ENCODE measurements at places on chromosomes 16 and 17. TPM values are rescaled to one million over a fixed set of nuclear protein-coding genes. Genes with fewer than 3 reads are reported as not detected.

Gene SKAP1
- total RNA-seq: 99.3 TPM

Gene TEKT5
- total RNA-seq: not detected

- H3K27ac ChIP-seq: no peak overlapping the region
- no peak overlapping the region for H3K4me3 ChIP-seq
- DNase-seq: no peak
- no peaks in the 10 kb centered on the region for H3K36me3 ChIP-seq
- H3K27me3 ChIP-seq: no peaks in the 10 kb centered on the region
Observed at GRCh38 chr17:73600103-73600871, 44.0 kb downstream of the SDK2 start.

Gene PIK3R6
- total RNA-seq: 4.2 TPM

Gene EXOC3L1
- total RNA-seq: not detected

Gene ZNF385C
- total RNA-seq: not detected

DNA sequence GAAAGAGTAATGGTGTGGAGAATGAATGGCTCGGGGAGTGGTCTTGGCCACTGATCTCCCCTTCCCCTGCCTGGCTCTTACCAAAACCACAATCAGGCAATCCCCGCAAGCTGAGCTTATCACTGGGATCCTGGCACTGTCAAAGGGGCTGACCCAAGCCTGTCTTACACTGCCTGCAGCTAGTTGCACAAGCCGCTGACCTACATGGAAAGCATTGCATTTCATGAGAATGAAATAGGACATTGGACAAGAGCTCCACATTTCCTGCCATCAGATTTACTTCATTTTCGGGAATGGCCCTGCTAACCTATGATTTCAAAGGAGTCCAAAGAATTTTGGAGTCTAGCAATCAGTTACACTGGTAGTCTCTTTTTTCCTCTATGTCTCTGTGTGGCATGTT is 146.4 kb downstream of the PCTP start:
- no peaks in the 10 kb centered on the region for H3K36me3 ChIP-seq
- no peak for DNase-seq
- H3K4me1 ChIP-seq: no peaks in the 10 kb centered on the region
- H3K27me3 ChIP-seq: no peaks in the 10 kb centered on the region

DNA sequence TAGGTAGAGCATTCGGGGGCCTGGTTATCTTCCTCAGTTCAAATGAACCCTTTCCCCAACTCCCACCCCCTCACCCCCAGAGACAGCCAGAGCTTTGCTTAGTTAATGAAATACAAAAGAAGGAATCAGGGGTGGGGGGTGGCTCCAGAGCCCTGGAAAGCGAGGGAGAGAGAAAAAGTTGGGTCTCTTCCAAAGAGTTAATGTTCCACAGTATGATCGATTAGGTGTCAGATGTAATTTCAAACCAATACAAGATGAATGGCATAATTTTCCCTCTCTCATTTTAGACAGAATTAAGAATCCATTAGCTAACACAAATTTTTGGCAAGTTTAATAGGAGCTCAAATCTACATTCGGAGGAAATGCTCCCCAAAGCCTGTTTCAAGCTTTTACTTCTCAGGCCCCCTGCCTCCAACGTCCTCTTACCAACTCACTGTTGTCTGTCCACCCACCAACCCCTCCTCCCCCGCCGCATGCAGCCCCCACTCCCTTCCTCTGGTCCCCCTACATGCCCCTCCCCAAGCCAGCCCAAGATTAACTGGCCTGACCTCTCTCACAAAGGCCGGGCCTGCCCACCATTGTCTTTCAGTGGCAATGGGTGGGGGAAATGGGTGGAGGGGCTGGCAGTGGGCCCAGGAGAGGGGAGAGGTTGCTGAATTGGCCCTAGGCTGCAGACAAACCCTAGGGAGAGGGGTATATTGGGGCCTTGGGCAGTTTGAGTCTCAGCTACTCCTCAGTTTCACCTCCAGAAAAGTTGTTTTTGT is 28.2 kb downstream of the NEUROD2 start:
- DNase-seq: no peak
- no peaks in the 10 kb centered on the region for H3K4me1 ChIP-seq
- H3K36me3 ChIP-seq: no peaks in the 10 kb centered on the region
- no peaks in the 10 kb centered on the region for H3K27me3 ChIP-seq

DNA sequence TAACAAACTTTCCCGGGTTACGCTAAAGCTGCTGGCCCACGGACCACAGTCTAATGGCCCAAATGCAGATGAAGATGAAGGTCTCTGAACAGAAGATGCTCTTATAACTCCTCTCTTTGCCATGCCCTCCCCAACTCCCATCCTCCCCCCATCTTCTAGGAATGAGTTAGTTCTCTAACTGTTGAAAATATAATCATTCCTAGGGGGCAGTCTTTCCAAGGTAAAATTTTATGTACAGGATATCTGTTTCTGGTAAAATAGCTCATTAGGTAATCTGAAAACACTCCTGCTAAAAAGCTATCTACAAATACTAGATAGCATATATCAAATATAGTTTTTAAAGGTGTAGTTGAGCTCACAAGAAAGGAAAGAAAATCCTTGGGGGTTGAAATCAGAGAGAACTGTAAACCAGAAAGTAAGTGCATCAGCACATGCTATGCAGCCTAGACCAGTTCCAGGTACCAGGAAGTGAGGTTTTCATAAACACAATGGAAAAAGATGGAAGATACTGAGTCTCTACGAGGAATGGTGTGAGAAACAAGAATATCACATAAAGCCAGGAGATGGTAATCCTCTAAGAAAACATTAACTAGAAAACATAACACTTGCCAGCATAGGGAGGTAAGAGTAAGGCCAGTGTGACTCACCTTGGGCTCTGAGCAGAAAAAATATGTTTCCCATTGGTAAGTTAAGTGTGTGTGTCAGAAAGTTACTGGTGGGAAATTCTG is 38.1 kb downstream of the CMC2 start:
- H3K36me3 ChIP-seq: no peaks in the 10 kb centered on the region
- no peak overlapping the region for H3K4me3 ChIP-seq
- H3K27me3 ChIP-seq: no peaks in the 10 kb centered on the region

DNA sequence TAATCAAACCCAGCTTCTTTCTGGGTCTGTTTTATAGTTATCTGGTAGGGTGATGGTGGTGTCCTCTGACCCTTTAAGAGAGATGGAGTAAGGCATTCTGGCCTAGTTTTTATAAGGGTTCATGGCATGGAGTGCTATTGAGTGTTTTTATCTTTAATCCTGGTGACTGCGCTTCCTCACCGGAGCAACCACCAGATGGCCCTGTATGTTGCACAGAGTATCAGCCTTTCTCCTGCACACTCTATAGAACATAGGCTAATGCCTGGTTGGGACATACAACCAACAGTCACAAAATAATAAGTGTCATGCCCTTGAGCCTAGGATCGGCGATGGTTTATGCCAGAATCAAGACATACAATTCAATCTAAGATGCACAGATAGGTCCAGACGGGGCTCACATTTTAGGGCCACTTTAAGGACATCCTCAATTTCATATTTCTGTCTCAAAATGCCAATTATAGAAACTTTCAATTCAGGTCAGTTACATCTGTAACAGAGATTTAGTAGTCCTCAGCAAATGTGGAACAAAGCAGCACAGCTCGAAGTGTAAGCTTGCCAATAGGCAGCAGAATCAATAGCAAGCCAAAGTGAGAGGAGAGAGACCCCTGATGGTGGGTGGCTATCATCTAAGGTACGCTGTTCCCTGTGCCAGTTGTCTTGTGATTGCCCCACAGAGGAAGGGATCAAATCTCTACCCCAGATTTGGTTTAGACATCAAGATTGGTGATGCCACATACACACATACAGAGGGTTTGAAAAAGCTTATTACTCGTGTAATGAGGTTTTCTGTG is 37.2 kb upstream of the HOXB9 start:
- no peak for DNase-seq
- H3K27me3 ChIP-seq: no peaks in the 10 kb centered on the region
- no peaks in the 10 kb centered on the region for H3K36me3 ChIP-seq
- no peak overlapping the region for H3K27ac ChIP-seq
- no peaks in the 10 kb centered on the region for H3K4me1 ChIP-seq

GRCh38 chr16:73049091-73049490 is 1.2 kb upstream of the ZFHX3 start:
- no peaks in the 10 kb centered on the region for H3K4me1 ChIP-seq
- no peak for DNase-seq
- H3K36me3 ChIP-seq: no peaks in the 10 kb centered on the region

GRCh38 chr17:41547921-41548843 is 20.1 kb upstream of the KRT19 start:
- no peak overlapping the region for H3K27ac ChIP-seq
- H3K4me3 ChIP-seq: peak overlapping the region; percentile 43
- no peaks in the 10 kb centered on the region for H3K36me3 ChIP-seq
- no peaks in the 10 kb centered on the region for H3K27me3 ChIP-seq
- peaks cover 10% of the 10 kb centered on the region for H3K4me1 ChIP-seq

GRCh38 chr16:75471723-75472633 is 7.5 kb upstream of the TMEM170A start:
- no peak for DNase-seq
- no peak overlapping the region for H3K4me3 ChIP-seq
- no peaks in the 10 kb centered on the region for H3K36me3 ChIP-seq
- H3K27ac ChIP-seq: no peak overlapping the region
- no peaks in the 10 kb centered on the region for H3K27me3 ChIP-seq

GRCh38 chr17:41678411-41678906 is 10.2 kb upstream of the EIF1 start:
- peaks cover 14% of the 10 kb centered on the region for H3K4me1 ChIP-seq
- H3K27ac ChIP-seq: peak overlapping the region; percentile 76
- peak overlapping the region; percentile 56 for H3K4me3 ChIP-seq
- no peak for DNase-seq
- H3K36me3 ChIP-seq: no peaks in the 10 kb centered on the region

Gene HS3ST2
- 0.32 TPM for total RNA-seq

Gene RBFOX1
- total RNA-seq: not detected

GRCh38 chr16:67979955-67980678 is at the start of gene DPEP3:
TSS of gene DPEP3 (minus strand) at chr16:67980499. CDS start at chr16:67980380, 119 bp downstream.
- DNase-seq: no peak
- no peak within 1 kb of the TSS for H3K27ac ChIP-seq
- H3K4me3 ChIP-seq: no peak within 1 kb of the TSS
- H3K27me3 ChIP-seq: no peaks in the 10 kb centered on the region
- H3K4me1 ChIP-seq: peaks cover 23% of the 10 kb centered on the region

- H3K4me1 ChIP-seq: no peaks in the 10 kb centered on the region
- H3K4me3 ChIP-seq: no peak overlapping the region
- no peaks in the 10 kb centered on the region for H3K36me3 ChIP-seq
Observed at GRCh38 chr17:79892457-79893241, 53.4 kb upstream of the CBX4 start.

GRCh38 chr16:53968896-53969295 is 264.9 kb downstream of the FTO start:
- no peak for DNase-seq
- H3K4me3 ChIP-seq: no peak overlapping the region
- H3K27me3 ChIP-seq: no peaks in the 10 kb centered on the region
- H3K36me3 ChIP-seq: no peaks in the 10 kb centered on the region

GRCh38 chr16:85689950-85690320 is 1.2 kb upstream of the GINS2 start:
- H3K4me1 ChIP-seq: peaks cover 5% of the 10 kb centered on the region
- no peak overlapping the region for H3K27ac ChIP-seq
- DNase-seq: no peak

Gene SLC52A1
- total RNA-seq: 0.37 TPM

DNA sequence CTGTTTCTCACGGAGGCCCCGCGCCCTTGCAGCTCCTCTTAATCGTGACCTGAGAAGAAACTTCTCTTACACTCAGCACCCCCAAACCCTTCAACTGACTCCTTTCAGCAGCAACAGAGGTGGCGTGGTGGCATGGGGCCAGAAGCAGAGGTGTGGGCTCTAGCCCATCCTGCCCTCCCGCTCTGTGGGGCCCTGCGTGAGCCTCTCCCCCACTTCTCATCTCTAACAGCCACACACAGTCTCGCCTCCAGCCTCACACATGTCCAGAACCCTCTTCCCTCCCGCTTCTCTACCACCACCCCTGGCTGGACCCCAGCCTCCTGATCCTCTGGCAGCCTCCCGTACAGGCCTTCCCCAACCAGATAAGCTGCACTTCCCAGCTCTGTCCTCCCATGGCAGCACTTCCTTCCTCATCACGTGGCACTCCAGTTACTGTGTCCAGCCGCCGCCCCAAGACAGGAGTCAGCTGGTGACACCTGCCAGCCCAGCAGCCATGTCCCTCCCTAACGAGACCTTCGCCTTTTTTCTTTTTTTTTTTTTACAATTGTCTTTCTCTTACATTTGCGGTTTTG is 30.5 kb downstream of the NSMCE1 start:
- peak overlapping the region; percentile 97 for H3K27ac ChIP-seq
- H3K4me1 ChIP-seq: peaks cover 63% of the 10 kb centered on the region
- DNase-seq: peak; percentile 50
- H3K4me3 ChIP-seq: no peak overlapping the region

DNA sequence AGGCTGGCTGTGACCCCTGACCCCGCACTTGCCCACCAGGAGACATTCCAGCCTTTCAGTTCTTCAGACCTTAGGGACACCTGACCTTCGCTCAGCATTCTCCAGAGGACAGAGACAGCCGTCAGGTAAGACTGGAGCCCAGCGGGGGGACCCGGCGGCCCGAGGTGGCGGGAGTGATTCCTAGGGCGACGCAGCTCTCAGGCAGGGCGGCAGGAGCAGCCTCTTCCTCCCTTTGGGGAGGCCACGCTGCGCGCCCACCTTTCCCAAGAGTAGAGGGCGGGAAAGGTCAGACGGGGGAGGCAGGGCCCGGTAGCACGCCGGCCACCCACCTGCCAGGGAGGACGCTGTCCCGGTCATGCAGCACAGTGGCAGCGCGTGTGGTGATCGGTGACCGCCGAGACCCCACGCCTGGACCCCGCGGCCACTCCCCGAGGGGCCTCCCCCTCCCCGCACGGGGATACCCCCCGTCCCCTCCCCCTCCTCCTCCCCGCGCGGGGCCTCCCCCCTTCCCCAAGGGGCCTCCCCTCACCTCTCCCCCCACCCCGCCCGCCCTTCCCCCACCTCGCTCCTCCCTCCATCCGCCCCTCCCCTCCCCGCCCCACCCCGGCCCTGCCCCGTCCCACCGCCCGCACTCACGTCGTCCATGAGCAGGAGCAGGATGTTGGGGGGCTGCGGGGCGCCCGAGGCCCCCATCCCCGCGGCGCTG is 472 bp downstream of the GALNS start:
- no peaks in the 10 kb centered on the region for H3K36me3 ChIP-seq
- peak overlapping the region; percentile 98 for H3K4me3 ChIP-seq
- H3K27ac ChIP-seq: peak overlapping the region; percentile 71
- no peaks in the 10 kb centered on the region for H3K27me3 ChIP-seq
- H3K4me1 ChIP-seq: peaks cover 25% of the 10 kb centered on the region
- peak; percentile 35 for DNase-seq

Gene C16orf89
- total RNA-seq: not detected

- H3K4me1 ChIP-seq: no peaks in the 10 kb centered on the region
- H3K27me3 ChIP-seq: no peaks in the 10 kb centered on the region
- H3K36me3 ChIP-seq: no peaks in the 10 kb centered on the region
- H3K27ac ChIP-seq: no peak overlapping the region
- DNase-seq: no peak
Observed at GRCh38 chr16:77277571-77277970, 78.4 kb downstream of the SYCE1L start.

DNA sequence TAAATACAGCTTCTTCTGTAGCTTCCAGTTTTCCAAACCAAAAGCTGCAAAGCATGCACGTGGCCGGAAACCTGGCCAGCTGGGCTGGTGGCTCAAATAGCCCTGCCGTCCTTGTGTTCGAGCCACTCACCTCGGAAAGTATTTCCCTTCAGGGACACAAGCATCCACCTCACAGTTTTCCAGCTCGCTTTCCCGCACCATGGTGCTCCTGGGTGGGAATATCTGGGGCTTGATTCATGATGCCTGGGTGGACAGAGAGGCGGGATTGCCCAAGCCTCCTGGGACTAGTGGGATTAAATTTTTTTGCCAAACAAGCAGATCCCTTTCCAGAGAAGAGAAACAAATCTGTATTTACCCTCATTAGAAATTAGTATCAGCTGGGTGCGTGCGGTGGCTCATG is 7.1 kb upstream of the MVD start:
- H3K36me3 ChIP-seq: no peaks in the 10 kb centered on the region
- no peak overlapping the region for H3K27ac ChIP-seq
- no peak overlapping the region for H3K4me3 ChIP-seq
- no peaks in the 10 kb centered on the region for H3K4me1 ChIP-seq
